ENCODE measurements at places on chromosomes 16 and 17.
A peak's percentile ranks its signal among the peaks of the same experiment; 100 is the strongest.

DNA sequence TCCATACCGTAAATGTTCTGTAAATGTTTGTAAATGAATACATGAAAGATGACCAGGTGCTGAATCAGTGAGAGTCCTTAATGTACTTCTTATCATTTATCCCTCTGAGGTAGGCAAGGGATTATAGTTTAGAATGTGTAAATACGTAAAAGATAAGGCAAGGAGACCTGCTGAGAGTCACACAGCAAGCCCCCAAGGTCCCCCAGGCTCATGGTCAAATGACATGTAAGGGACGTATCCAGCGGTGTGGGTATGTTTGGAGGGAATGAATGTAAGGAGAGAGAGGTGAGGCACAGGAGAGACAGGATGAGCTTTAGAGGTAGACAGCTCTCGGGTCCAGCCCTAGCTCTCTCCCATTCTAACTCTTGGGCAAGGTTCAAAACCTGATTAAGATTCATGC lies 341.8 kb downstream of the WWOX start:
- no peak for DNase-seq

GRCh38 chr17:37824534-37825485 lies 80.0 kb upstream of the HNF1B start:
- peak; percentile 96 for DNase-seq

DNA sequence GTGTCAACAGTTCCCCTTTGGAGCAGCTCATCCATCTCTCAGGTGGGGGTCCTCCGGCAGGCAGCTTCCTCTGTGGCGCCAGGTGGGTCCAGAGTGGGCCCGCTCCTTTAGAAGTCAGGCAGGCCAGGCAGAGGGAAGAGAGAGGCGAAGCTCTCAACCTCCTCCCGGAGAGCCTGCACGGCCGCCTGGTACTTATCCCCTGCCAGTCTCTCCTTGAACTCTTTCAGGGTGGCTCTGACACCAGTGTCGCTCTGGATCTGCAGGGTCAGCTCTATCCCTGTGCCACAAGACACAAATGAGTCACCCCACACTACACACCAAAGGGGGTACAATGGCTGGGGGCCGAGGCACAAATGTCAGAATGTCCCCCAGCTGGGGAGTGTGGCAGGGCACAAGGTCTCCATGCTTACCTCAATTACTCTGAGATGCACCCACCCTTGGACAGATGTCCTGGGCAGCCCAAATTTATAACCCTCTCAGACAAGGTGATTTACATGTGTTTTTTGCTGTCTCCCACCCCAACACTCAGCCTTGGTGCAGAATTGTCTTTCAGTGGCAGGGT lies 13.6 kb downstream of the SMCR8 start:
- DNase-seq: no peak

GRCh38 chr16:57060323-57061083 lies 31.9 kb upstream of the CPNE2 start:
- no peak for DNase-seq

GRCh38 chr17:62965686-62966425 lies at the start of gene TANC2:
Gene TANC2, plus strand, starts transcription at chr17:62966235. Its CDS starts 43,325 bp downstream, at chr17:63009560.
- peak; percentile 85 for DNase-seq

DNA sequence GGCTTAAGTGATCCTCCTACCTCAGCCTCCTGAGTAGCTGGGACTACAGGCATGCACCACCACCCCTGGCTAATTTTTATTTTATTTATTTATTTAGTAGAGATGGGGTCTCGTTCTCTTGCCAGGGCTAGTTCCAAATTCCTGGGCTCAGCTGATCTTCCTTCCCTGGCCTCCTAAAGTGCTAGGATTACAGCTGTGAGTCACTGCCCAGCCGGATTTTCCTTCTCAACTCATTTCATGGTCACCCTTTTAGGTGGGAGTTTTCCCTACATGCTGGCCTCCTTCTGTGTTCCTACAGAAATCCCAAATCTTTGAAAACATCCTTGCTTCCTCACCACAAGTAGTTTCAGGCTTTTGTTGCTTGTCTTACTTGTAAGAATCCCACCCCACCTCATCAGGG lies 102.1 kb upstream of the SIAH1 start:
- DNase-seq: no peak

DNA sequence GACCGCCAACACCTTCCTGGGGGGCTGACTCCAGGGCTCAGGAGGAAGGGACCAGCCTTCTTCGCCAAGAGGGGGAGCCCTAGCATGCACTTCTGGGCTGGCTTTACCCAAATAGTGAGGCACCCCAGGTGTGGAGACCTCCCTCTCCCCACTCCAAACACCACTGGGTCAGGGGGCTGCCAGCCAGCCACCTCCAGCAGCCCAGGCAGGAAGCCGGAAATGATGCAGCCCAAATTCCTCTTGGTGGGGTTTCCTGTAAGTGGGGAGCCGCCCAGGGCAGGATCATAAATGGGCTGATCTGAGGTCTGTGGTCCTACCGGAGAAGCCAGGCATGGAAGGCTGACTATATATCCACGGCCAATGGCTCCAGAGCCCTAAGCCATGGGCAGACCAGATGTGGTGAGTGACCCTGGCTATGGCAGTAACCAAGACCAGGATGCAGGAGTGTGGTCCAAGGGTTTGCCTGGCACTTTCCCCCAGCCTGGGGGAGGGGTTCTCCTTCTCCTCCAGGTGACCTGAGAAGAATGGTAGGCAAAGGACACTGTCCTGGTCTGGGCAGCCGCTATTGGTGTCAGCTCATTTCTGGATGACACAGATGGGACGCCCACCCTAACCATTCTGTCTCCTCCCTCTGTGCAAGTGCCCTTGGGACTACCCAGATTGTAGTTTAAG lies 4.2 kb downstream of the GIT1 start:
- peak; percentile 44 for DNase-seq

DNA sequence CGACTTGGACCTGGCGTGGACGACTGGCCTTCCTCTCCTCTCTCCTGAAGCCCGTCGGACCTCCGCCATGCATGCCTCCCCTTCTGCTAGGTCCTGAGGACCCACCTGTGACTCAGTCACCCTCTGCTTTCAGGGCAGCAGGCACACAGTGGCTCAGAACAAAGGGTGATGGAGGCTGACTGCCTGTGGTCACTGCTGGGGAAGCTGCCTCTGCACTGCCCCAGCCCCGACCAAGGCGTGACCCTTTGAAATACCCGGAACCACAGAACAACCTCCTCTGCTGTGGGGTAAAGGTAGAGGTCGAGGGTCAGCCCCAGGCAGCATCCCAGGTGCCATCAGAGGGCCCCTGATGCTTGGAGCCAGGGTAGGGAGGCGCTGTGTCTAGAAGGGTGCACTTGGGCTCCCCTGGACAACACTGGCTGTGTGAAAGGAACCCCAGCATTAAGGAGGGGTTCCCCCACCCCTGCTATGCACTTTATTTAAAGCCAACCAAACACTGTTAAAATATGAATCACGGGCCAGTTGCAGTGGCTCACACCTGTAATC lies 12.5 kb upstream of the SLC4A1 start:
- no peak for DNase-seq

GRCh38 chr17:16391451-16391850 lies 10.6 kb downstream of the UBB start:
- DNase-seq: no peak

DNA sequence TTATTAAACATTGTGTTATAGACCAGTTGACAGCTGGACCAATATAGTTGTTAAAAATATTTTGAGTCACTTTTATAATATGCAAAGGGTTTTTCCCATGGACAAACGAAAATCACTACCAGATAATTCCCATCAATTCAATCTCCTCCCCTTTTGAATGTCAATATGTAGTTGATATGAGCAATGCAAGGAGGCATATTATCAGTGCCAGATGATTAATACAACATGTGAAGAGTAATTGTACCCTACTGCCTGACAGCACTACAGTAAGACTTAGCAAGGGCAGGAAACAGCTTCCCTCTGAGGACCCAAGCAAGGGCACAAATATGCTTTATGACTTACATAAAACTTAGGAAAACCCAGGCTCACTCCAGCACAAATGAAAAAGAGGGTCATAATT lies 17.3 kb downstream of the KANSL1 start:
- DNase-seq: peak; percentile 63

GRCh38 chr16:80208743-80209142 lies 332.1 kb upstream of the DYNLRB2 start:
- no peak for DNase-seq

DNA sequence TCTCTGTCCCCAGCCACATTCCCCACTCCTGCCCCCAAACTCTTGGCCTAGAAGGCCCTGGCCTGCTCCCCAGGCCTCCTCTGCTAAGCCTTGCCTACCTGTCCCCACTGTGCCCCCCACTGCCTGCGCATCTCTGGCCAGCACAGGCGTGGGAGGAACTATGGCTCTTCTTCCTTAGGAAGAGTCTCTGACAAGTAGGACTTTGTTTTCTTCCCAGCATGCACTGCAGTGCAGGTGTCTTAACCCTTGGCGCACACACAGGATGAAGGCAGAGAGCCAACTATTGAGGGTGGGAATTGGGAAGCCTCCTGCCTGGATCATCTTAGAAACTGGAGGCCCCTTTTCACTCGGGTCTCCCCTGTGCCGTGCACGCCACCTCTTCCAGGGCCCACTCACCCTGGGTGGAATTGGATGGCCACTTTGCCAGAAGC lies 3.6 kb downstream of the AMDHD2 start:
- DNase-seq: no peak

DNA sequence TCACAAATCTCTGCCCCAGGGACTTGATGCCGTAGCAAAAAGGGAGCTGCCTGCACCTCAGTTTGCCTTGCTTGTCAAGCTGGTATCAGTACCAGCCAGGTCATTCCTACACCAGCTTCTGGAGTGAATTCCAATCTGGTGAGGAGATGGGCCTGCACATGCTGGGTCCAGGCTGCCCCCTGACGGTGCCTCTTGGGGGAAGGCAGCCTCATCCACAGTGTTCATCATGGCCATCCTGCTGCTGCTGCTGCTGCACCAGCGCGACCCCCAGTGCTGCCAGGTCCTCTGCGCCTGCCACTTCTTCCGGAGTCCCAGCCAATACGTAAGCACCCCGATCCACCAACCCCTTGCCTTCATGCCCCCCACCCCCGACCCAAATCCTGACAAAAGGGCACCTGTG lies 8.3 kb downstream of the MRPL27 start:
- DNase-seq: peak; percentile 79

DNA sequence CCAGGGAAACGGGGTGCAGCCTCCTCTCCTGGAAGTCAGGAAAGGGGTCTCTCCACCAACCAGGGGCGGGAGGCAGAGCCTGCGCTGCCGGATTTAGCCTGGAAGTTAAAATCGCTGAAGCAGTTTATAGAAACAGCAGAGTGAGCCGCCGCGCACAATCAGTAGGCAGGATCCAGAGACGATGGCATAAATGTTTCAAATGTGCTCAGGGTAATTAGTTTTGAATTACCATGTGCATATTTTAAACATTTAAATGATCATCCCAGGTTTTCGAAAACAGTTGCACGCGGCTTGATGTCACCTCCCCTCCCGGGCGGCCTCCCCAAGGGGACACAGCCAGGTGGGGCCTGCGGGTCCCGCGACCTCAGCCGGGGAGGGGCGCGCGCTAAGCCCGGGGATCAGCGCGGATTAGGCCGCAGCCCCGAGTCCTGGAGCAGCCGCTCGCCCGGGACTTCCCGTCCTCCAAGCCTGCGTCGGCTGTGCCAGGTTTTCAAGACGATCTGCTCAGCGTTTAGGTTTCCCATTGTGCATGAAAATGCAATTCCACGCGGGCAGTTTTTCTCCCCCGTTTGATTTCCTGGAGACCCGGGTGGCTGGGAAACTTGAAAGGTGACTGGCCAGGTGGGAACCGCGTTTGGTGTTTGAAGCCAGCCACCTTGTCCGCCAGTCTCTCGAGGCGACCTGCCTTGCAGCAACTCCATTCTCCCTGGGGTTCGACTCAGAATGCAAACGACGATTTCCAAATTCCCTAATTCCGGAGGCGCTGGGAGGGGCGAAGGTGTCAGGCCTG lies 78.3 kb downstream of the RPA1 start:
- peak; percentile 29 for DNase-seq

DNA sequence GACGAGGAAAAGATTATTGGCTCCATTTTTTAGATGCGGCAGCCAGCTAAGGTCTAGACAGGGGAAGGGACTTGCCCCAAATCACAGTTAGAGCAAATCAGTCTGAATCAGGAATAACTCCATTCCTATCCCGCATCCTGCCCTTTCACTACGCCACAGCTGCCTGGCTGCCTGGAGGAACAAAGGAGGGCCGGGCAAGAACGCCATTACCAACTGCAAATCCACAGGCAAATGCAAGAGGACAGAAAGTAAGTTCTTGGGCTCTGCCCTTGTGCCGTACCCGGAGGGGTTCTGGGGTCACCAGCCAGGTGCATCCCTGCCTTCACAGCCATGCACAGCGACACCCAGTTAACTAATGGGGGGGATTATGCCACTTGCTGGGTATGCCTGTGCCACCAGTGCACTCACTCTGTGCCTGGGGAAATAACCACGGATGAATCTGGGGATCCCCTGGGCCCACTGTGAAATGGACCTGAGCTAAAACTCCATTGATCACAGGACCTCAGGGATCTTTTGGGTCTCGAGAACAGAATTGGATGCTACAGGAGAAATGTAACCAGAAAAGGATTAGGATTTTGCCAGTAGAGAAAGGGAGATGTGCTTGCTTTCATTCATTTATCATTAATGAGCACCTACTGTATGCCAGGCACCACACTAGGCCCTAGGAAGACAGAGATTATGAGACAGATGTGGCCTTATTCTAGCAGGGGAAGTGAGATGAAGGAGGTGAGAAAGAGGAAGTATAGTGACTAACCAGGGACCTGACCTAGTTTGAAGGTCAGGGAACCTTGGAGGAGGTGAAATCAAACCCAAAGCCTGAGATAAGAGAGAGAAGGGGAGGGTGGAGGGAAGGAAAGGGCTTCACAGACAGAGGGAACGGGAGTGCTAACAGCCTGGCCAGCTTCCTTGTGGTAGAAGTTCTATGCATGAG lies 17.7 kb downstream of the BCL7C start:
- DNase-seq: peak; percentile 31

- DNase-seq: no peak
Measured at GRCh38 chr17:60260540-60260939, 110.8 kb downstream of the CA4 start.

GRCh38 chr17:14871921-14872320 lies 393.2 kb downstream of the PMP22 start:
- peak; percentile 25 for DNase-seq

GRCh38 chr17:81043725-81044427 lies 8.9 kb downstream of the BAIAP2 start:
- peak; percentile 67 for DNase-seq

- DNase-seq: no peak
Measured at GRCh38 chr17:59796785-59797205, 89.3 kb downstream of the VMP1 start.

- no peak for DNase-seq
Measured at GRCh38 chr17:2449486-2449885, 48.6 kb upstream of the MNT start.

- DNase-seq: peak; percentile 91
Measured at GRCh38 chr17:58786586-58787295, 31.1 kb downstream of the PPM1E start.

DNA sequence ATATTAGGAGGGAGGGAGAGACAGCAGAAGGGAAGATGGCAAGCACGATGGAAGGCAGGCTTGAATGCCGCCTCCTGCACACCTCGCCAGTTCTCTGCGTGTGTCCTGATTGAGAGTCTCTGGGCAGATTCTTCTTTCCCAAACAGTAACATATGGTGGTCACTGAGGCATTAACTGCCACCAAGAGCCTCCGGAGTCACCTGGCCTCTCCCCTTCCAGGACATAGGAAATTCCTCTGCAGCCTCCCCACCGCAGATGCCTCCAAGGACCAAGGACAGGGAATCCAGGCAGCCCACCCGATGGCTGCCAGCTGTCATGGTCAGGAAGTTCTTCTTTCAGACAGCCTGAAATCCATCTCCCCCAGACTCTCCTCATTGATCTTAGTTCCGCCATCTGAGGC lies 149.3 kb downstream of the ENGASE start:
- DNase-seq: no peak
